Upper lobe of right lung (tissue), 1 donor: ENCODE measurements at places on chromosomes 1 and 21. TPM values are rescaled to one million over a fixed set of nuclear protein-coding genes. Genes with fewer than 3 reads are reported as not detected.

Gene CCDC30
- 5.0 TPM for total RNA-seq

Gene BTBD19
- total RNA-seq: 9.2 TPM

Gene SLC45A1
- 1.9 TPM for total RNA-seq

Gene TRIM46
- 0.43 TPM for total RNA-seq

Gene ASAP3
- total RNA-seq: 35.9 TPM

- H3K36me3 ChIP-seq: no peaks in the 10 kb centered on the region
- no peak overlapping the region for H3K4me3 ChIP-seq
- DNase-seq: no peak
- no peak overlapping the region for H3K27ac ChIP-seq
- no peaks in the 10 kb centered on the region for H3K4me1 ChIP-seq
Measured at GRCh38 chr1:60937720-60938119, 144.6 kb upstream of the NFIA start.

GRCh38 chr1:57637155-57637554 is 213.3 kb upstream of the DAB1 start:
- H3K4me3 ChIP-seq: no peak overlapping the region
- no peaks in the 10 kb centered on the region for H3K4me1 ChIP-seq
- peaks cover 6% of the 10 kb centered on the region for H3K27me3 ChIP-seq
